ENCODE measurements at places on chromosomes 6 and 20.
A peak's percentile ranks its signal among the peaks of the same experiment; 100 is the strongest.

DNA sequence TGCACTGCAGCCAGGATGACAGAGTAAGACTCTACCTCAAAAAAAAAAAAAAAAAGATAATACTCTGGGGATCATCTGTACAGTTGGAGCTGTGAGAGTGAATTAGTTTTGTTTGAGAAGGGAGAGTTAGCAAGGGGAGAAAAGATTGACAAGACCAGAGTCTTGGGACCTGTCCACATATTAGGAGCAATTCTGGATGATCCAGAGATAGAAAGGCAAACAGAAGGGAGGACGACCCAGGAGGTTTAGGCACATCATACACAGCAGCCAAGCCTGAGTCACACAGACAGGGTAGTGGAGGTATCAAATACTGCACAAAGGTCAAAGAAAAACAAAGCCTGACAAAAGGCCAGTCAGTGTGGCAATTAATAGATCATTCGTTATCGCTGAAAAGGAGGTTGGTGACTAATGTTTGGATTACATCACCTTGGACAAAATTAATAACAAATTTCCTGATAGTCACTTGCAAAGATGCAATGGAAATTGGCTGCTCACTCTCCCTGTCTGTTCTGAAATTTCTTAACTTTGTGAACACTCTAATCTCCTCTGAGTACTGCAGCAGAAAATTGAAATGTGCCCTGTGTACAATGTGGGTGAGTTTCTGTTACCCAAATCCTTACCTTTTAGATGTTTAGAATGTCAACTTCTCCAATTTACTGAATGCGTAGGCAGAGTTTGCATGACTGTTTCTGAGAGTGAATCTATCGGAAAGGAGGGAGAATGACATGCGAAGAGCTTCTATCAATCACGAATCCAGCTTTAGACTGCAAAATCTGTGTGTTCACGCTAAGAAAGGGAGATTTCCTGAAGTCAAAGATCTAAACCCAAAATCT is 105.4 kb downstream of the TSHZ2 start:
- DNase-seq: no peak
- H3K27me3 ChIP-seq: no peaks in the 10 kb centered on the region
- no peak overlapping the region for H3K27ac ChIP-seq
- H3K4me1 ChIP-seq: no peaks in the 10 kb centered on the region
- H3K4me3 ChIP-seq: no peak overlapping the region

DNA sequence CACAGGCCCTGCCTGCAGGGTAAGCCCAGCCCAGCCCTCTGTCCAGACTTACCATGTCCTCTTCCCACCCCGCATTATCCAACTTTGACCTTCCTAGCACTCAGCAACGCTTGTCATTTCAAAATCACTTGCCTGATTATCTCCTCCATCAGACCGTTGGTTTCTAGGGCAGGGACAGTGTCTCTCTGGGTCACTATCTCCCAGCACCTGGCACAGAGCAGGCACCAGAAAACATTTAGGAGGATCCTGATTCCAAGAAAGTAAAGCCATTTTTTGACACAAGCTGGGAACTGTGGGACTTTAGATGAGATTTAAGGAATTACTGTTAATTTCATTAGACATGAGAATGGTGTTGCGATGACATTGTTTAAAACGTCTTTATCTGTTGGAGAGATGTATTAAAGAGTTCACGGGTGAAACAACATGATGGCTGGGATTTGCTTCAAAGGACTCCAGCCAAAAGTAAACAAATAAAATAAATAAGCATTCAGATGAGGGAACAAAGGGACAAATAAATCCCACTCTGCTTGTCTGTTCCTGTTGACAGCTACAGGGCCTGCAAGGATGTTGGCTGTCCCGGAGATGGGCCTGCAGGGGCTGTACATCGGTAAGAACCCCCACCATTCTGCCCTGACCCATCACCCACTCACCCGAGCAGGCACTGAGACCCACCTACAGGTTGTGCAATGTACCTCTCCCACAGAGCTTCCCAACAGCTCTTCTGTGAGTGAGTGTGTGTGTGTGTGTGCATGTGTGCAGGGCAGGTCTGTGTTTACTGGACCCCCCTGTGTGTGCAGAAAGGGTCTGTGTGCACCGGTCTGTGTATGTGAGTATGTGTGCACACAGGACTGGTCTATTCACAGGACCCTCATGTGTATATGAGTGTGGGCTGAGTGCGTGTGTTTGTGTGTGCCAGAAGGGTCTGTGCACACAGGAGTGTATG is 5.9 kb downstream of the HSPA12B start:
- H3K27me3 ChIP-seq: no peaks in the 10 kb centered on the region
- no peaks in the 10 kb centered on the region for H3K36me3 ChIP-seq
- H3K4me1 ChIP-seq: no peaks in the 10 kb centered on the region
- no peak overlapping the region for H3K27ac ChIP-seq
- no peak for DNase-seq

GRCh38 chr20:2657241-2657640 is 4.8 kb downstream of the NOP56 start:
- H3K27me3 ChIP-seq: no peaks in the 10 kb centered on the region
- no peak overlapping the region for H3K4me3 ChIP-seq
- no peak overlapping the region for H3K27ac ChIP-seq
- H3K36me3 ChIP-seq: peaks cover 80% of the 10 kb centered on the region
- no peak for DNase-seq

GRCh38 chr6:164045082-164045481 is 630.6 kb downstream of the QKI start:
- no peak for DNase-seq
- H3K27ac ChIP-seq: no peak overlapping the region
- H3K36me3 ChIP-seq: no peaks in the 10 kb centered on the region

GRCh38 chr6:170378502-170378901 is 71.9 kb downstream of the FAM120B start:
- no peaks in the 10 kb centered on the region for H3K27me3 ChIP-seq
- no peak overlapping the region for H3K27ac ChIP-seq
- H3K4me1 ChIP-seq: peaks cover 7% of the 10 kb centered on the region

DNA sequence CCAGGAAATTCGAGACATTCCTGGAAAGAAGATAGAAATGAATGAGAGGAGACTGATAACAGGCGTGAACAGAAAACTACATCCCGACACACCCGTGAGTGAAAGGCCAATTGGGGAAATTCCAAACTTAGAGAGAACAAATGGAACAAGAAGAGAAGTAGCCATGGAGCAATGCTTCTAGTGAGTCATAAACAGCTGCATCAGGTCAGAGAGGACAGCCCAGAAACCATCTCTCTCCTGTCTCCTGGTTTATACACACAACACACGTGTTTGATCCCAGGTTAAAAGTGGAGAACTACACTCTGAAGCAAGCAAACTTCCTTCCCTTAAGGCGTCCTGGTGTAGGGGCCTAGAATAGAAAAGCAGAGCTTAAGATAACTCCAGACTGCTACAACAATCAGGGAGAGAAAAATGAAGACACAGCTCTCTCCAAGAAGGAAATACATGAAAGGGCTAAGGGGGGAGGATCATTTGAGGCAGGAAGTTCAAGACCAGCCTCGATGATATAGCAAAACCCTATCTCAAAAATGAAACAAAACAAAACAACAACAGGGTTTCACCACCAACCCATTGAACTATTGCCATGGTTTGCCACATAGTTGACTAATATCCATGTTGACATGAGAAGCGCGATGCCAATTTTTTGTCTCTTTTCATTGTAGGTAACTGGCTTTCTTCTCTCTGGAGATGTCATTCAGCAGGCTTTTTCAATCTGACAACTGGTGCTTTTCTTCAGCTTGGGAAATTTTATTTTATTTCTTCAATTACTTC is 26.9 kb downstream of the NRN1 start:
- DNase-seq: no peak
- no peak overlapping the region for H3K4me3 ChIP-seq
- H3K27ac ChIP-seq: no peak overlapping the region
- H3K4me1 ChIP-seq: no peaks in the 10 kb centered on the region
- H3K36me3 ChIP-seq: no peaks in the 10 kb centered on the region

DNA sequence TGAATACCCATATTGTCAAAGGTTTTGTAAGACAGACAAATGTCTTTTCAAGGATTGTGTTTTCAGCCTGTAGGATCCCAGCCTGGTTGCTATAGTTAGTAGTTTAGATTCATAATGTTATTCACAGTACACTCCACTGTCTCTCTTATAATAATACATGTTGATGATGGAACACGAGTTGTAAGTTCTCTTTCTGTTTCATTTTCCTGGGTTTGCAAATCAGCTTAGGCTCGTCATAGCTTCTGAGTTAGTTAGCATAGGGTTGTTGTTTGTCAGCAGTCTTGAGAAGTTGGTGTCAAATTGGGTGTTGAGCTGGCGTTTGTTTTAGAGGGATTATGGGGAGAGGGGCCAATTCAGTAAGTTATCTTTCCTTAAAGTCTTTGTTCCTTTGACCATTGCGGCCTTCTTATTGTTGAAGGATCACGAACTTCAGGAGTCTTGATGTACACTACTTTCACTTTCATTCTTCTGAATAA is 45.8 kb downstream of the QKI start:
- peak overlapping the region; percentile 1 for H3K27ac ChIP-seq
- peaks cover 19% of the 10 kb centered on the region for H3K36me3 ChIP-seq
- no peak for DNase-seq
- H3K4me3 ChIP-seq: peak overlapping the region; percentile 3
- H3K27me3 ChIP-seq: no peaks in the 10 kb centered on the region

- no peaks in the 10 kb centered on the region for H3K4me1 ChIP-seq
Observed at GRCh38 chr20:16517946-16518783, 55.1 kb downstream of the KIF16B start.

DNA sequence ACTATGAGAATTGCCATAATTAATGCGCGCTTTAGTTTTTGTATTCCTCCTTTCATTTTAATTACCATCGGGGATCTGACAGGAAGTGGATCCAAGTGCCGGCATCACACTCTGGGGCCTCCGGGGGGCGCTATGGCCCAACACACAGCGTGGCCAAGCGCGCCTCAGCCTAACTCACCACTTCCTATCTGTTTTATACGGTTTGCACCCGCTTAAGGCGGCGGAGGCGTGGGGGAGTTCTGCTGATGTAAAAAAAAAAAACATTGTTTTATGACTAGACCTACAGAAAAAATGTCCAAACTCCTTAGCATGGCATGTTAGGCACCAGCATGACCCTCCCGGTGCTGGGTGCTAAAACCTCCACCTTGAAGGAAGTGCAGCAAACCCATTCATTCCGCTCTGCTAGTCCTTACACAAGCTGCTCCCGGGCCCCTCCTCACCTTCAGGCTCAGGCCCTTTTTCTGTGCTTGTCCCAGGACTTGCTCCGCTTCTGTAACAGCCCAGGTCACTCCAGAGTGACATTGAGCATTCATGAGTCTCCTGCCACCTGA is 4.5 kb upstream of the EBF4 start:
- no peaks in the 10 kb centered on the region for H3K36me3 ChIP-seq
- H3K27me3 ChIP-seq: no peaks in the 10 kb centered on the region
- H3K4me3 ChIP-seq: no peak overlapping the region
- no peak for DNase-seq
- no peaks in the 10 kb centered on the region for H3K4me1 ChIP-seq
- H3K27ac ChIP-seq: no peak overlapping the region

DNA sequence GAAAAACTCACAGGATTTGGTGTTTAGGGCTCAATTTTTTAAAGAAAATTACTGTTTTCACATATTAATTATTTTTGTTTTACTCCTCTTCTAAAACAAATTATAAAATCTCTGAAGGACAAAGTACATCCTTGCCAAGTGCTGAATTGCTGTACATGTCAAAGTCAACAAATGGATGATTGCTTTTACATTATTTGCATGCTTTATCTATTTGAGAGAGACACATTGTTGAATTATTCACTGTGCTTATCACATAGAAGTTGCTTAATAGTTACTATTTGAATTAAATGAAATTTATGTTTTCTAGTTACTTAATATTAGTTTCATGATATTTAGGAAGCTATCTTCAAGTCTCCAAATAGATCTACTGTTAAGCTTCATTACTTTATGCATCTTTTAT is 318.6 kb upstream of the PTCHD4 start:
- H3K27ac ChIP-seq: no peak overlapping the region
- no peak overlapping the region for H3K4me3 ChIP-seq
- H3K4me1 ChIP-seq: no peaks in the 10 kb centered on the region
- no peaks in the 10 kb centered on the region for H3K36me3 ChIP-seq
- DNase-seq: no peak
- H3K27me3 ChIP-seq: no peaks in the 10 kb centered on the region

DNA sequence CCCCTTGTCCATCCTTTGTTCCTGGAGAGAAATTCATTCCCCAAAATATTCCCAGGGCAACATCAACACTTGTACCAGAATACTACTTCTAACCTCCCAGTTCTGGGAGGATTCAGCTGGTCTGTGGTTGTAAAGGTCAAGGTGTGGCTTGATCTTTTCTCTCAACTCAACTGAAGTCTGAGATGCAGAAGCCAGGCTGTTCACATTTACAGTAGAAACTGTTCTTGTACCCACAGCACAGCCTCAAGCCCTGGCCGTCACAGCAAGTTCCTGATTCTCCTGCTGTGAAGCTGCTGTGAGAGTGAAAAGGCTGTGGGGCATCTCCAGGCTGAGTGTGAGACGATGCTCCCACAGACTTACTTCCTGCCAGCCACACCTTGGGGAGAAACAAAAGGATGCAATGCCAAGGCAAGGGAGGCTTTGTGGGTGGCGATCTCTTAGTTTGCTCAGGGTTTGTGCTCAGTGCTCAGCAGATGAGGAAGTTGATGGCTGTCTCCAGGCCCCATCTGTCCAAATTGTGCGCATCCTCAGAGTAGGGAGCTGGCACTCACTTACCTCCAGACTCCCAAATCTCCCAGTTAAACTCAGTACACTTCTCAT is 143.9 kb upstream of the FOXA2 start:
- H3K4me1 ChIP-seq: no peaks in the 10 kb centered on the region
- H3K27ac ChIP-seq: no peak overlapping the region
- no peak overlapping the region for H3K4me3 ChIP-seq
- H3K36me3 ChIP-seq: no peaks in the 10 kb centered on the region
- no peaks in the 10 kb centered on the region for H3K27me3 ChIP-seq

- peak overlapping the region; percentile 40 for H3K4me3 ChIP-seq
- no peak for DNase-seq
- H3K36me3 ChIP-seq: peaks cover 6% of the 10 kb centered on the region
- no peaks in the 10 kb centered on the region for H3K27me3 ChIP-seq
- no peaks in the 10 kb centered on the region for H3K4me1 ChIP-seq
Observed at GRCh38 chr20:31573555-31574321, 31.4 kb upstream of the ID1 start.

- no peak overlapping the region for H3K27ac ChIP-seq
- DNase-seq: no peak
- H3K4me1 ChIP-seq: no peaks in the 10 kb centered on the region
- H3K36me3 ChIP-seq: no peaks in the 10 kb centered on the region
- no peak overlapping the region for H3K4me3 ChIP-seq
Observed at GRCh38 chr20:44467289-44467883, 8.3 kb upstream of the TTPAL start.

DNA sequence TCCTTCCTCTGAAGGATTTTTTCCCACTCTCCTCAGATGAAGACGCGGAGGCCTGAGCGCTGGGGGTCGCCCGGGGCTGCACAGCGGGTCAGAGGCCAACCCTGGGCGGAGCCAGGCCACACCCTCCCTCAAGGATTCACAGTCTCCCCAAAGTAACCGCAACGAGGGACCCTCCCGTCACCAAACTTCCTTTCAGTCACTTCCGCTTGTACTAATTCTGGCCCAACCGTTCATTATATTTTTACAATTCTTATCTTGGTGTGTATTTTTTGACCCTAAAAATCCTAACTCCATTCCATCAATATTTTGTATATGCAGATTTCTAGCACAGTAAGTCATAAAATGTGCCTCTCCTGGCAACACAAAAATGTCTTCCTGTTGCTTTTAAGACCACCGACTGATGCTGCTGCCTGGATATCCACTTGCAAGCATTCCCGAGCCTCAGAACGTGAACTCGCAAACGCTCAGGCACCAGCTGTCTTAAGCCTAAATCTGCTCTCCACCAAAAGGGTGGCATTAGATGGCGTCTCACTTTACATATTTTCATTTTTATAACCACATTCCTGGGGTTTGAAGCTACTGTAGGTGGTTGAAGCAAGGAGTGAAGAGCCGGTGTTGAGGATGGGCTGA is 128.0 kb downstream of the DLL1 start:
- DNase-seq: no peak
- no peaks in the 10 kb centered on the region for H3K36me3 ChIP-seq
- no peaks in the 10 kb centered on the region for H3K4me1 ChIP-seq
- H3K27ac ChIP-seq: no peak overlapping the region
- no peaks in the 10 kb centered on the region for H3K27me3 ChIP-seq

Data from right atrium auricular region (tissue), 2 donors.